ENCODE measurements at places on chromosomes 3 and 15. TPM values are rescaled to one million over a fixed set of nuclear protein-coding genes. Genes with fewer than 3 reads are reported as not detected.

The IFT122 gene
- total RNA-seq, result 37.7 TPM

The GOLGA8J gene
- not detected for total RNA-seq

The CYP1A2 gene
- not detected for total RNA-seq

The DGKG gene
- 2.2 TPM for total RNA-seq

The RNU6-1 gene
- not detected for total RNA-seq

The SEC22A gene
- total RNA-seq, result 42.2 TPM

The CYP1A1 gene
- total RNA-seq, result 0.51 TPM

The B3GALNT1 gene
- total RNA-seq, result 27.5 TPM

The CD86 gene
- total RNA-seq, result 2.5 TPM

The RPL39L gene
- 3.0 TPM for total RNA-seq

The SEMA3B gene
- 45.2 TPM for total RNA-seq

The PLA2G4E gene
- total RNA-seq, result 1.9 TPM

The CPLX3 gene
- total RNA-seq, result not detected

The SERPINI2 gene
- 2.2 TPM for total RNA-seq

The MUC20 gene
- 11.5 TPM for total RNA-seq

The CSTA gene
- total RNA-seq, result 17.0 TPM

The ITIH1 gene
- total RNA-seq, result not detected

The LRRK1 gene
- 14.2 TPM for total RNA-seq

The CCDC32 gene
- 21.5 TPM for total RNA-seq

The WDR93 gene
- total RNA-seq, result not detected

The PP2D1 gene
- total RNA-seq, result not detected

The GNAT1 gene
- total RNA-seq, result not detected

The CNTN6 gene
- 3.5 TPM for total RNA-seq

The PIGZ gene
- 2.4 TPM for total RNA-seq

The PTPRG gene
- total RNA-seq, result 78.2 TPM

The INSYN1 gene
- 14.8 TPM for total RNA-seq

The TMCO5A gene
- not detected for total RNA-seq

The WNT7A gene
- total RNA-seq, result 0.10 TPM

The SENP7 gene
- 57.4 TPM for total RNA-seq

The LMOD3 gene
- 122 TPM for total RNA-seq

The LDHAL6B gene
- not detected for total RNA-seq

The GP5 gene
- 0.21 TPM for total RNA-seq

The FBXO40 gene
- total RNA-seq, result 12.7 TPM

Data from tongue (tissue), 3 donors.